GM06990 (cell line): ENCODE measurements at places on chromosomes 7 and 10.

DNA sequence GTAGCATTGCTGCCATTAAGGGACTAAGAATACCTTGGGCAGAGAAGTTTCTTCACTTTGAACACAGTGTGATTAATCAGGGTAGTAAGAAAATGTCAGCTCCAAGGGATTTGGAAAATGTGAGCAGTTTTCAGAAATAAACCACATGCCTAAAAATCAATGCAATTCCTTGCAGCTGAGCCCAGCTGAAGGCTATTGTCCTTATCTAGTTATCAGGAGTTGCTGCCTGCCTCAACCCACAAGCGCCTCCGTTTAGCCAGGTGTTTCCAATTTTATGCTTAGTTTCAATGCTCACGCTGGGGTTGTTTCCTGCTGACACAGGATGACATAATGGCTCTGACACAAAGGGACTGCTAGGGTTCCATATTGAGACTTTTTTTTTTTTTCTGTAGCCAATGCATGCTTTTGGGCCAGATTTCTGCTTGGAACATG, 132.3 kb upstream of the ANK3 start:
- DNase-seq, result no peak

- DNase-seq, result no peak
Observed at GRCh38 chr7:96426027-96426426, 104.1 kb upstream of the SLC25A13 start.

- no peak for DNase-seq
Observed at GRCh38 chr10:110042181-110042580, 34.4 kb downstream of the ADD3 start.

- DNase-seq, result no peak
Observed at GRCh38 chr7:25864943-25865751, 286.9 kb upstream of the NFE2L3 start.

DNA sequence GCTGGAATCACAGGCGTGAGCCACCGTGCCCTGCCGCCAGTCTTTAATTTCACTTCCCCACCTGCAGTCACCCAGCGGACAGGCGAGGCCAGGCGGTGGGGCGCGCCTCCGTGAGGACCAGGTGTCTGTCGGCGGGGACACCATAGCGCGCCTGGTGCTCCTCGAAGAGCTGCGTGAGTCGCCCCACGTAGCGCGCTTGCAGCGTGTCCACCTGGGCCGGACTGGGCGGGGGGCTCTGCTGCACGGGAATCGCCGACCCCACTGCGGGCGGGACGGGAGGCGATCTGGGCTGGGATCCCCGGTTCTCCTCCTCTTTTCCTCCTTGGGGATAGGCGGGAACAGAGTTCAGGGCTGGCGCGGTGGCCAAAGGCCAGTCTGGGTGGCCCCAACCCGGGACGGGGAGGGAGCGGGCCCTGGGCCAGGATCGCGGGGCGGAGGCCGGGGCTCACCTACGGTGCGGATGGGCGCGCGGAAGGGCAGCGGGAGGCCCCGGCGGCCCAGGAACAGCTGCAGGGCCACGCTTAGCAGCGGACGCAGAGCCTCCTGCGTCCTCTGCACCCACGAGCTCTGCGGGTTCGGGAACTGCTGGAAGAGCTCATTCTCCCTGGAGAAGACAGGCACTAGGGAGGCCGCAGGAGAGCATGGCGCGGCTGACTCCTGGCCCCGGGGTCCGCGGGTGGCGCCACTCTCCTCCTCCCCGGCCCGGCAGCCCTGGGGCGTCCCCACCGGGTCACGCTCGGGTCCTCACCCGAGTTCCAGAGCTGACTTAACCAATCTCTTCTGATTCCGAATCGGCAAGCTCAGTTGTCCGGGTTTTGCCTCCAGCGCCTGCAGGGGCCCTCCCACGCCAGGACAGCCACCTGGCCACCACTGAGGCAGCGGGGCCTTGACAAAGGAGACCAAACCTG, 1.1 kb upstream of the MOGAT3 start:
- no peak for DNase-seq
